Transverse colon (tissue), 4 donors: ENCODE measurements at places on chromosomes 1 and 21.

GRCh38 chr1:150555971-150556865, 7.0 kb downstream of the ADAMTSL4 start:
- peak; percentile 9 for DNase-seq

DNA sequence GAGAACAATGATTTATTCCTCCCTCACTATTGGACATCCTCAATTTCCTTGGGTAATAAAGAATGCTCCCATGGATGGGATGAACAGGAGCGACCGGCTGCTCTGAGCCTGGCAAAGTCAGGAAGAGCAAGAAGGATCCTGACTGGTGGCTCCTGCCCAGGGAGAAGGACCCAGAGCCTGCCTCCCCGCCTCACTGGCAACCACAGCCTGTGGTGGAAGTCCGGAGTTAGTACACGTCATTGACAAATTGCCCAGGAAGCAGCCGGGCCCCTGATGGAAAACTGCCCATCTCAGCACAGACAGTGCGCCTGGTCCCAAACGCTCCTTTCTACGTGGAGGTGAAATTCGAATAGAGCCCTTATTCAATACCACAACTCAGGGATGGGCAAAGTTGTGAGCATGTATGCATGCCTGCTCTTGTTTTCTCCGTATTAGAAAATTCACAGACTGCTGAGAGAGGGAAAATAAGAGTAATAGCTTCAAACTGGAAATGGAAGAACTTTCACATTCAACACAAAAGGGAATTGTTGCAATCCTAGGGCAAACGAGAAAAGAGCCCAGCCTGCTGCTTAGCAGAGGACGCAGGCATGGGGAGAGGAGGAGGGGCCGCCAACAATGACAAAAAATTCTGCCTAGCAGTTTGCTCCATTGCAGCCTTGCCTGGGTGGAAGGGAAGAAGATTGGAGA, 397.1 kb upstream of the VAMP3 start:
- no peak for DNase-seq

DNA sequence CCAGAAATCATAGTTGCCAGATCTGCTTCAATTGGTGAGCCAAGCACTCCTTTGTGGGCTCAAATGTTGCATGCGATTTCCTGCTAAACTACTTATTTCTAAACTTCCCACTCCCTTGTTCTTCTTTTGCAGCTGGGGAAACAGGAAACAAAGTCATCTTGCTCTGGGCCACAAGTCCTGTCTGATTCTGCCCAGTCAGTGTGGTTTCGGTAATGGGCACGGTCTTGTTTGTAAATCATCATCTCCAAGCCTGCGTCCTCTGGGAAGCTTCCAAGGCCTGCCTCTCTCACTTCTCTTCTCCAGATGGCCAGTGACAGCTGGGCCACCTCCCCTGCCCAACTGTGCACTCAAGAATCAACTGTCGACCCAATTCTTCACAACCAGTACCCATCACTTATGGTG, 4.4 kb downstream of the S100A8 start:
- DNase-seq: peak; percentile 30

DNA sequence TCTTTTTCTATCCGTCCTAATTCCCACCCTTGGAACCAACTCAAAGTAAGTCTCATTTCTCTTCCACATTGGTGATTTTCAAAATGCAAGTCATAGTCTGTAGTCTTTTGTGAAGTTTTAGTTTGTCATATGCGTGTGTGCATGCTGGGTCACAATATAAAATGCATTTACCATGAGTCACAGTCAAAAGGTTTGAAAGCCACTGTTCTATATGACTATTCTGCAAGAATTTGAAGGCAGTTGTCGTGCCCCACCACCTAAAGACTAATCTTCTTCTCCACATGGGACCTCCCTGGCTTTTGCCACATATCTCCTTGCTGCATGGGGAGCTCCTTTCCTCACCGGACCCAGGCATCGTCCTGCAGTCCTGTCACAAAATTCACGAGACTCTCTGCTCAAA, 1.6 kb downstream of the STPG1 start:
- no peak for DNase-seq

GRCh38 chr1:165010418-165011070, 346.0 kb downstream of the LMX1A start:
- no peak for DNase-seq

- no peak for DNase-seq
Measured at GRCh38 chr1:231493421-231494185, 34.9 kb upstream of the TSNAX start.

DNA sequence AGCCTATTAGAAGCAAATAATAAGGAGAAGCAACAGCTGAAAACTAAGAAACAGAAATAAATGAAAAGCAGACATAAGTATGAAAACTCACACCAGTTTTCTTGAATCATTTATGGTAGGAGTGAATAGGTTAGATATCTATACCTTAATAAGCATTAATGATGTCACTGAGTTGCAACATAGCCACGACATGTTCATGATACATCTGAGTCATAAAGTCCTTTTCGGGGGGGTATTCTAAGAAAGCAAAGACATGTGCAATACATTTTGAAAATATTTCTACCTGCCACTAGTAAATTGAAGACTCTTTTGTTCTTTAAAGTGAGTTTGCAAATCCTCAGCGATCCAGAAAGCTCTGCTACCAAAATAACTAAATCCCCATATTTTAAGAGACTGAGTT, 7.2 kb downstream of the CD34 start:
- DNase-seq: no peak

DNA sequence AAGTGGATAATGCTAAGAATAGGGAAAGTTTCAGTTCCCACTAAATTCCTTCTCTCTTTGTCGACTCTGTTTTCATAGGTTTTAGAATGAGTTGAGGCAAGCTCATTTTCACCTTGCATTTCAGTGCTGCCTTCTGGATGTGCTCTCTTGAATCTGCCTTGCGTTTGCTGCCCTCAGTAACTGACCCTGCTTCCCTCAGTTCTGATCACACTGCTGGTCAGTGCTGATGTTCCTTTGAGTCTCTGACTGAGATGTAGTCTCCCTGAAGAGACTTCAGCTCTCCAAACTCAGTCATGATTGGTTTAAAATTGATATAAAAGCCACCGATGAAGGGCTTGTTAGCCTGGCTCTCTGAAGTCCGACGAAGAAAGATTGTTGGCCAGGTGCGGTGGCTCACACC, 25.2 kb upstream of the HMGN1 start:
- DNase-seq: no peak

DNA sequence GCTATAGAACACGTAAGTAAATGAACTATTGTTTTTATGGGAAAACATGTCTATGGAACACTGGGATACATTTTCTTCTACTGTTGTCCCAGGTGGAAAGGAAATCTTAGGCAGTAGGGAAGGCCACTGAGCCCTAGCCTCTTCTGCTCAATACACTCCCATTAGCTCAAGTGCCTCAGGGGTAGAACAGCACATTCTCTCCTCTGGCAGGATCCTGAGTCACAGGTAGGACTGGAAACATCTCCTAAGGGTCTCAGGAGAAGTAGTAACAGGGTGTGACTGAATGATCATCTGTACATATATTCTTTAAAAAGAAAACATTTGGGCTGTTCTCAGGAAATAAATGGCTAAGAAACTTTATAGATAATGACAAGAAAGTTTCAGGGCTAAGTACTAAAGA, 175.6 kb upstream of the ESRRG start:
- no peak for DNase-seq

DNA sequence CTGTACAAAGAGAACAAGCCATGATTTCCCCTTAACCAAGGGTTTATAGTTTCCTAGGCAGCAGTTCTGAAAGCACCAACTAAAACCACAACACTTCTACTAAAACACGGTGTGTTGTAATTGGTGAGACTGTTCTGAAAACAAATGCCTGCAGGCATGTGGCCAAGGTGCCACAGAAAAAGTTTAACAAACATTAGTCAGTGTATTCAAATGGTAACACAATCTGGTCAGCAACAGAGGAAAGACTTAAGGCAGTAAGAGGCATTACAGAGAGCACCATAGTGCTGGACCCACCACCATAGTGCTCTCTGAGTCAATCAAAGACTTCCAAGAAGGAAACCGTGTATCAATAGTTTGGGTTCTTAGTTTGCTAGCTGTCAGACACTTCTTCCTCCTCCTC, 16.7 kb downstream of the SNIP1 start:
- no peak for DNase-seq

GRCh38 chr21:27326301-27326700, 359.4 kb upstream of the ADAMTS5 start:
- no peak for DNase-seq

GRCh38 chr1:99675994-99676393, 30.1 kb downstream of the PALMD start:
- no peak for DNase-seq

- no peak for DNase-seq
Measured at GRCh38 chr1:152960452-152961044, 9.9 kb upstream of the SPRR4 start.

- no peak for DNase-seq
Measured at GRCh38 chr1:60942291-60942690, 140.1 kb upstream of the NFIA start.

DNA sequence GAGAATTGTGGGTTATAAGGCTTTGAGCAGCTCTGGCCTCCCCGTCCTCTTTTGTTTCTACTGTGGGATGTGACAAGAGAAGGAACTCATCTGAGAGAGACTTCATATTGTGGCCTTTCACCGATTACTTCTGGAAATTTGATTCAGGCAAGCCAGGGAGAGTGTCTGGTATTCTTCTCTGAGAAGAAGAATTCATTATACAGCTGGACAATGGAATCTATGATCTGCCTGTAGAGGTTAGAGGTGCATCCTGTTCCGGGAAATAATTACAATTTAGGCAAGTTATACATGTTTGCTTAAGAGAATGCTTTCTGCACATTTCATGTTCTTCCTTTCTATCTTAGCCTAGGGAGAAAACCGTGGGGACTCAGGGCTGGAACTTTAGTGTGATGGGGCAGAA, 12.8 kb upstream of the RNU1-2 start:
- DNase-seq: no peak

DNA sequence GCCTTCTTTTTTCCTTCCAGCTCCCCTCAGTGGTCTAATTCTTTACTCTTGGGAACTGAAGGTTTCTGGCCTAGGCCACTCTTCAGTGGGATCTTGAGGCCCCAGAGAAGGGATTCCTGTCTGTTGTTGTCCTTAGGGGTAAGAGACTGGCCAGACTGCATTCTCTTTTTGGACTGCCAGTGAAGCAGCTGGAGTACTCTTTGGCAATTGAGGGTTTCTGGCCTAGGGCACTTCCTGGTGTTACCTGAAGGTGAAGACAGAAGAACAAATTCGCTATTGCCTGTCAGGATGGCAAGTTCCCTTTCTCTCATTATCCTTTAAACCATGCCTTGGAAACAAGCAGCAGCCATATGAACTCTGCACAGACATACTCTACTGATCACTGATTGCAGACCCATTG, 286.6 kb upstream of the ZP4 start:
- no peak for DNase-seq

- no peak for DNase-seq
Measured at GRCh38 chr1:72015006-72015405, 267.3 kb downstream of the NEGR1 start.

- DNase-seq: peak; percentile 88
Measured at GRCh38 chr1:42941640-42942330, 16.9 kb downstream of the SLC2A1 start.

GRCh38 chr1:88741413-88741812, 57.3 kb downstream of the PKN2 start:
- DNase-seq: no peak

GRCh38 chr1:228372183-228373003, 34.2 kb downstream of the TRIM11 start:
- DNase-seq: peak; percentile 31

- DNase-seq: no peak
Measured at GRCh38 chr1:31058012-31058411, 7.5 kb downstream of the PUM1 start.

DNA sequence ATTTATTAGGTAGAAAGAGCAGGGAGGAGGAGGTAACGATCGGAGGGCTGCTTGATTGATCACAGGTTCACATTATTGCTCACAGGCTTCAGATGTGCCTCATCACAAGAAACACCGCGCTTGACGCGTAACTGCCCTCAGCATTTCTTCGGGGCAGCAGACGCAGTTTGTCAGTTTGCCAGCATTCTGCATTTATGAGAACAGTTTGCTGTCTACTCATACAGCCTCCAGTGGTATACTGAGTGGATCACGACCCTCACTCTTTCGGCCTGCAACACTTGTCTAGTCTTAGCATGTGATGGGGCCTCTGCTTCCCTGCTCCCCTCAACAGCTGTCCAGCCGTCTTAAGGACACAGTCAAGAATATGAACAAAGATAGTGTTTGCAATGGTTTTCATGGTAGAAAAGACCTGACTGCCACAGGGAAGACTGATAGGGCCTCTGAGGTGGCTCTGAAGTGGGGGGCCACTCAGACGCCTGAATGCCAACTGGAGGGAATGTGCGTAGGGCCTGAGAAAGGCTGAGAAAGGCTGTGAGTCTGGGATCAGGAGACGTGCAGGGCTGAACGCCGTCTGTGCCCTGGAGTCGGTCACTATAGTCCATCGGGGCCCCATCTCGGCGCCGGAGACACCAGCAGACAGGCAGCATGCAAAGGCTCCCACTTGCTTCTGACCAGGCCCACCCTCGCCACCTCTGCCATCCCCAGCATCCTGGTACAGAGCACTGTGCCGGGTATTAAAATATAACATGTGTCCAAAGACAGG, 45.0 kb downstream of the UBE2G2 start:
- DNase-seq: no peak

- DNase-seq: no peak
Measured at GRCh38 chr1:87106867-87107266, 192.4 kb downstream of the HS2ST1 start.

DNA sequence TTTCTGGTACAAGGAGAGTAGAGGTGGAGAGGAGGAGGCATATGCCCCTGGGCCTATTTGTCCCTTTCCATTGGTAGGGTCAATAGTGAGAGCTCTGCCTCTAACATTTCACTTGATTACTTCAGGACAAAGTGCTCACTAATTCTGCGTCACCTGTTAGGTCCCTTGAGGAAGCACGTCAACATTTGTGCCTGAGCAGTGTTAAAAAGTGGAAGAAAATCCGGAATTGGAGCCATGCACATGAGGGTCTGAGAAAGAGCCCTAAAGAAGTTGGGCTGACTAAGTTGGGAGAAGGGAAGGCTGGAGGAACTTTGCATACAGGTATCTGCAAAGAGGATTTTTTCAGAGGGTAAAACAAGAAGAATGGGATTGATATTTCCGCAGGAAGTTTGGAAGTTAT, 1.9 kb downstream of the SLC25A44 start:
- no peak for DNase-seq

DNA sequence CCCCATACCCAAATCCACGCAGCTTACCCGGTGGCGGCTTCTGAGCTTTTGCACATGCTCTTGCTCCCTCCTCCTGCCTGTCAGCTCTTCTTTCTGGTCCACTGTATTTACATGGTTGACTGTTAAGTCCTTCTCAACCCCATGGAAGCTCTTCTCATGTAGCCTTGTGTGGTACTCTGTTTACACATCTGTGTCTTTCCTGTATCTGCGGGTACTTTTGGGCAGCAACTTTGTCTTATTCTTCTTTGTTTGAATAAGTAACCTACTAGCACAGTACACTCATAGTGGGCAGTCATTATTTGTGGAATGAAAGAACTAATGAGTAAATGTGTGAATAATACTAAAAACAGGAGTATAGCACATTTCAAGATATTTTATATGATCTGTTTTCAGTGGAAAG, 88.5 kb upstream of the GPR88 start:
- no peak for DNase-seq

DNA sequence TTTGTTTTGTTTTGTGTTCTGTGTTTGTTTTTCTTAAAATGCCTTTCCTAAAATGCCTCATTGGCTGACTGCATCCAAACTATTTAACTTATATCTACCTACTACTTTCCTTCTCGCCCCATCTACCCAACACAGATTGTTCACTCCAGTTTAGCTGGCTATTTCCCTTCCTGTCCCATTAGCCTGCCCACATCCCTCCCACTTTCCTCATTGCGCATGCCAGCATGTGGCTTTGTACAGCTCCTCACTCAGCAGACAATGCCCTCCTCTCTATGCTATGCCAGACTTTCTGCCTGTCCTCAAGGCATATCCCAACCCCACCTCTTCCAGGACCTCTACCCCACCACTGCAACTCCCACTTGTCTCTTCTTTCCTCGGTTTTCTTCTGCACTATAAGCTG, 94.7 kb upstream of the C1orf21 start:
- no peak for DNase-seq
